Stimulated activated CD8-positive, alpha-beta memory T cell treated with anti-CD3 and anti-CD28 coated beads, Interleukin-4, amount 100 ng/mL, for 48 hours (primary cell): ENCODE measurements at places on chromosomes 4 and X.

DNA sequence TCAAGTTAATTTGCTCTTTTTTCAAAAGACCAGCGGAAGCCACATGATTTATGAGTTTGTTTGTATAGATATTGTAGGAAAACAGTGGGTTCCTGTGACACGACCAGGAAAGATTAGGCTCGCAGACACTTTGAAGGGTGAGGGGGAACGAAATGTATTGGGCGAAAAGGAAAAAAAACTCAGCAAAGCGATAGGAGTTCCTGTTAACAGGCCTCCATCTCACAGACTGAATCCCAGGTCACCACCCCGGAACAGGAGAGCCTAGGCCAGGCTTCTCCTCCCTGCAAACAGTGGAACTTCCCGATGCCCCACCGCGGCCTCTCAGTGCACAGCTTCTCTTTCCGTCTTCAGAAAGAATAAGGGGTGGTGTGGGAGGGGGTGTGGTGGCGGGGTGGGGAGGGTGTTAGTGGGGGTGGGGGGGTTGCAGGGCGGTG is 181.8 kb upstream of the GPRIN3 start:
- no peak for DNase-seq

DNA sequence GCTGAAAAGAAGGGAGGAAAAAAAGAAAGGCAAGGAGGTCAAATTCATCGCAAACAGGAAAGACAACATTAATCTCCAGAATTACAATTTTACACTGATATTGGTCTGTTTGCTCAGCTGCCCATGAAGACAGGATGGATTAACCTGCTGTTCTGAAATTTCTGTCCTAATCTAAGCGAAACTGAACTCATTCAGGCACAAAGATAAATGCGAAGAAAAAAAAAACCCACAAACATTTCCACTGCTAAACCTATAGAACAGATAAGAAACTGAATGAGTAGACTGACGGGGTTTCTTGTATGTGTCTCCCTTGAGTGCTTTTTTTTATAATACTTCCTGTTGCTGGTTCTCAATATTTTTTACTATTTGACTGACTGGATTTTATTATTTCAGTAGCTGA is 251.8 kb upstream of the FTHL17 start:
- no peak for DNase-seq

DNA sequence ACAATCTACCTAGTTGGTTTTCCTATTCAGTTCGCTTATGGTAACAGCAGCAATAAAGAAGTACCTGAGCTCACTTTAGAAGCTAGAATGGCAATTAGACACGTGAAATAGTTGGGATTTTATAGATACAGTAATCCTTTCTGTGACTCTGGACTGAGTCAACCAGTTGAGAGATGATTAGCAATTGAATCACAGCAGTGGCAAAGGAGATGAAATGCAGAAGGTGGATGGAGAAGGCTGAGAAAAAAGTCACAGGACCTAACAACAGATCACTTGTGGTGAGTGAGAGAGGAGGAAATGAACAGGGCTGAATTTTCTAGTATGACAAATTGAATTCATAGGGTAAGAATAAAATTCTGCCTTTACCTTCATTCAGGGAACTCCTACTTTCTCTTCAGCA is 197.1 kb upstream of the MAGEB18 start:
- DNase-seq, result no peak

DNA sequence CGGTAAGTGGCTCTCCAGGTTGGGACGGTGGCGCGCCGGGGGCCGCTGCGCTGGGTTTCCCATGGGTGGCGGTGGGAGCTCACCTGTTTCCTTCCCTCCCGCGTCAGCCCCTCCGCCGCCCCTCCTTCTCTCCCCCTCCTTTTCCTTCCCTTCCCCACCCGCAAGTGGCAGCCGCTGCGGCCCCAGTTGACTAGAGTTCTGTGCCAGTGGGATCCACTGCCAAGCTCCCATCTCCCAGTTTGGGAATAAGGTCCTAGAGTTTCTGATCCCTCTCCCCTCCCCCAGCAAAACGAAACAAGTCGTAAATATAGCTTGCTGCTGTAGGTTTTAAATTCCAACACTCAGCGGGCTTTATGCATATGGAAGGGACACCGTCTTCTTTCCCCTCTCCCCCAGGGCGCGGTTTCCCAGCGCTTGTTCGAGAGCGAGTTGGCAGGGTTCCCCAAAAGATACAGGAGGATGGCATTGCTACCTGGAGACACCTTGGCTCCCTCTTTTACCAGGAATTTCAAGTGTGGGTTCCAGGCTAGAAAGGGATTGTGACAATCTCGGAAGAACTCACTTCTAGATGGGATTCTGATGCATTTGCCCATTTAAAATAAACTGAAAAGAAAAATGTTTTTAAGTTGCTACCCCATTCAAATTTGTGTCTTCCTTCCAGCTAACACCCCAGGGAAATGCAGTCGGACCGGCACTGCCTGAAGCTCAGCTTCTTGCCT is 1.2 kb downstream of the TLL1 start:
- DNase-seq, result no peak

- no peak for DNase-seq
Measured at GRCh38 chr4:106909486-106910188, 126.5 kb downstream of the DKK2 start.
